ENCODE measurements at places on chromosomes 3 and 15. TPM values are rescaled to one million over a fixed set of nuclear protein-coding genes. Genes with fewer than 3 reads are reported as not detected.

SPTSSB gene
- total RNA-seq: not detected

PPP4R2 gene
- 54.7 TPM for total RNA-seq

ACKR2 gene
- 0.41 TPM for total RNA-seq

SLC15A2 gene
- 0.18 TPM for total RNA-seq

TGM5 gene
- not detected for total RNA-seq

TMEM212 gene
- total RNA-seq: not detected

PRICKLE2 gene
- total RNA-seq: 22.0 TPM

All from fibroblast of the aortic adventitia (primary cell).